Kidney (tissue), 22 donors: ENCODE measurements at places on chromosomes 12 and 14.

DNA sequence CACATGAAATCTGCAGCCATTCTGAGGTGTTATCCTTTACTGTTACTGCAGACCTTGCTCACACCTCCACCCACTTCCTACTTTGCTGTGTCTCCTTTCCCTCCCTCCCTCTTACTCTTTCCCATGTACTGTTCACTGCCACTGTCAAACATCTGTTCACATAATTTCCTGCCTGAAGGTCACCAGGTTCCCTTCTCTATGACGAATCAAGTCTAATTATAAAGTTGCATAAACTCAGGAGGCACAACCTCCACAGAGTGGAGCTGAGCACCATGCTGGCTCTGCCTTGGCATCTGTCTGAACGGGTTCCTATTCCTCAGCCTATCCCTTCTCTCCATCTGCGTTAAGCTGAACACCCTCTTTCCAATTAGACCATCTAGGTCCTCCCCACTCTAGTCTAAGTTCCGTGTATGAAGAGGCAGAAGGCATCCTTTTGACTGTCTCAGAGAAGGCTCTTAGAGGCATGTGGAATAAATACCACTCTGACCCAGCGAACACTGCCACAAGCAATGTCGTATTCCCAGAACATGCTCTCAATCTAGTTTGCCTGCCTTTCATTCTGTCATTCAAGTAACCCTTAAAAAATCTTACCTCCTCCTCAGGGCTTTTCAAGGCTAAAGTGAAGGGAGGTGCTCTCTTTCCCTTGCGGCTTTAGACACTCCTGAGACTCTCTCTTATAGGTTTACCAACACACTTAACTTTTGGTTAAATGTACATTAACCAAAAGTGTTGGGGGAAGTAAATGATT is 48.7 kb downstream of the ACADS start:
- H3K36me3 ChIP-seq: peaks cover 5% of the 10 kb centered on the region
- no peak overlapping the region for H3K27ac ChIP-seq
- no peak overlapping the region for H3K4me3 ChIP-seq
- no peak for DNase-seq
- peaks cover 2% of the 10 kb centered on the region for H3K4me1 ChIP-seq

- no peak for DNase-seq
- H3K4me1 ChIP-seq: no peaks in the 10 kb centered on the region
- H3K27me3 ChIP-seq: no peaks in the 10 kb centered on the region
- H3K36me3 ChIP-seq: no peaks in the 10 kb centered on the region
- H3K27ac ChIP-seq: no peak overlapping the region
Measured at GRCh38 chr14:67141146-67141900, 47.9 kb upstream of the GARIN2 start.

DNA sequence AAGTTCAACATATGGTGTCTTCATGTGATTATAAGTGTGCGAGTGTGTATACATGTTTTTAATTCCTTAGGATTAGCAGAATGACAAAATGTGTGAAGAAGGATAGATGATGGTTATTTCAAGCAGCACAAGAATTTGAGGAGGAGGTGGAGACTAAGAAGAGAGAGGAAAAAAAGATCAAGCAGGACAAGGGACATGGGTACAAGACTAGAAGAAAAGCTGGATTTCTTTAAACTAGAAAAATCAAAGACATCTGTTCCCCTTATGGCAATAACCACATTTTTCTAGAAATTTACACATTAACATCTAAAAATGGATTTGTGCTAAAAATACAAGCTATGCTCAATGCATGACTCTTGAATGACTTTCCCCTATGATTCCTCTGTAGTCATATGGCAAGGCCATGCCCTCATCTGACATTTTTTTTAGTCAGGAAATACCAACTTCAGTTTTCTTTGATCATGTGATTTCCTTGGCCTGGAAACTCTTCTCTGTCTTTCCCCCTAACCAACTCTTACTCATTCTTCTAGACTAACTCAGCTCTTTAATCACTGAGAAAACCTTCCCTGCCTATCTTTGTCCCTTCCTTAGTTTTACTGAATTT is 435.8 kb downstream of the NRXN3 start:
- no peak overlapping the region for H3K4me3 ChIP-seq
- no peak overlapping the region for H3K27ac ChIP-seq
- DNase-seq: no peak
- no peaks in the 10 kb centered on the region for H3K36me3 ChIP-seq

DNA sequence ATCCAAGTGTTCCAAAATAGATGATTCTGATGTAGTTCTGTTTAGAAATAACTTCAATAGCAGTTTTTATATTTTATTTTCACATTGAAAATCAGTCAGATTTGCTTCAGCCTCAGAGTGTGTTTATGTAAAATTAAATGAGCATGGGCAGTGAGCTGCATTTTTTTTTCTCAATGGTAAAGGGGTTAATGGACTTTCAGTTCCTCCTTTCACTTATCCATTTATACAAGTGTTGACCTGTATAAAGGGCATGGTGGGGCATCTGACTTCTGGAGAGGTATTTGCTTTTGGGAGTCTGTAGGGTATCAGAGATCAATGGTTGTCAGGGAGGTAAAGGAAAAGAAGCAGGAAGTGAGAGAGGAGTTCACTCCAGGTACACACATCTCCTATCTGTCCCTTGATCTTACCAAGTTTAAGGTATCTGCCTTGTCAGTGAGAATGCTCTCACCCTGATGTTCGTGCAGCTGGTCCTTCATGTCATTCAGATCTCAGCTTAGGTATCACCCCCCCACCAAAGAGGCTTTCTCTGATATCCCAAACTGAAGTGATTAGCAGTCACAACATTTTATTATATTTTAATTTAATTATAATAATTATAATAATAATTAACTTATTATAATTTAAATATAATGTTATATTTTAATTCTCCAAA is 181.6 kb upstream of the LMNTD1 start:
- H3K27me3 ChIP-seq: no peaks in the 10 kb centered on the region
- no peaks in the 10 kb centered on the region for H3K36me3 ChIP-seq
- no peak overlapping the region for H3K27ac ChIP-seq
- no peak overlapping the region for H3K4me3 ChIP-seq
- no peak for DNase-seq
- H3K4me1 ChIP-seq: no peaks in the 10 kb centered on the region

DNA sequence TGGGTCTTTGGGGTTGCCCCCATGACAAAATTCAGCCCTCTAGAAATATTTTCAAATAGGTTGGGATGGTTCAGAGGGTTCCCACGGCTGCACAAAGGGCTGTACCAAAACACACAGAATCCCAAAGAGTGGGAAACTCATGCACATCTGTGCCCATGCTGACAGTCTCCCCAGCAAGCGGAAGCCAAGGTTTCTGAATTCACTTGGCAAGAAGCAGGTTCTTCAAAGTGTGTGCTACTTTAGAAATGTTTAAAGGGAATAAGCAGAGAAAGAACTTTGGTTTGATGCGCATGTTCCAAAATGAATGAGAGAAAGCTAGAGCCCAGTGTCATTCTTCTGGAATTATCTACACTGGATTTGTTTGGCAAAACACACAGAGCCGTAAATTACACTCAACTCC is 46.7 kb downstream of the FOXN3 start:
- no peak for DNase-seq
- no peaks in the 10 kb centered on the region for H3K27me3 ChIP-seq
- H3K27ac ChIP-seq: no peak overlapping the region
- H3K4me3 ChIP-seq: no peak overlapping the region

DNA sequence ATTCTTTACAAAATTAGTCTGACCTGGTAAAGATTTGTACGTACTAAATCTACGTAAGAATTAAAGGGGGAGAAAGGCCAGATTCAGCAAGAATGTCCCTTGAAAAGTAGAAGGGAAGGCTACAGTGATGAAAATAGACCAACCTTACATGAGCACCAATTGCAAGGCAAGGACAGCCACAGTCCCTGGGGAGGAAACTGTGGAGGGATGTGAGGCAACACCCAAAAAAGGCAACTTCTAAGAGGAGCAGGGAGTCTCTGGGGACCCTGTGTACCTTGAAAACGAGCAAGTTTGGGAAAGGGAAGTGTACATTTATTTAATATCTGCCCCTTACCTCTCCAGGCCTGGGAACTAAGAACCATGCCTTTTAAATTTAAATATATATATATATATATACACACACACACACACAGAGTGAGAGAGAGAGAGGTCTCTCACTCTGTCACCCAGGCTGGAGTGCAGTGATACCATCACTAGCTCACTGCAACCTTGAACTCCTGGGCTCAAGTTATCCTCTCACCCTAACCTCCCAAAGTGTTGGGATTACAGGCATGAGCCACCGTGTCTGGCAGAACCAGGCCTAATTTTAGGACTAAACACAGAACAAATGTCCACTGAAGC is 56.4 kb downstream of the TMCC3 start:
- H3K36me3 ChIP-seq: no peaks in the 10 kb centered on the region
- H3K4me3 ChIP-seq: no peak overlapping the region
- H3K4me1 ChIP-seq: no peaks in the 10 kb centered on the region

DNA sequence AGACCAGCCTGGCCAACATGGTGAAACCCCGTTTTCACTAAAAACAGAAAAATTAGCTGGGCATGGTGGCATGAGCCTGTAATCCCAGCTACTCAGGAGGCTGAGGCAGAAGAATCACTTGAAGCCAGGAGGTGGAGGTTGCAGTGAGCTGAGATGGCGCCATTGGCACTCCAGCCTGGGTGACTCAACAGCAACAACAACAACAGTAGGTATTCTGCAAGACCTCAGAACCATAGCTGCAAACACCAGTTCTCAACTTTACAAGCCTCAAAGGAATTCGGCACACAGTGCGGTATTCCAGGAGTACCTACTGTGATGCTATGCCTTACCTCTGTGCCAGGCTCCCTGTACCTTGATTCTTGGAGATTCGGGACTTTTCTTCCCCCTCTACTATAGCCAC is 15.8 kb downstream of the FOXN3 start:
- no peaks in the 10 kb centered on the region for H3K4me1 ChIP-seq
- no peak overlapping the region for H3K27ac ChIP-seq
- no peaks in the 10 kb centered on the region for H3K27me3 ChIP-seq
- no peak for DNase-seq

GRCh38 chr14:101889366-101889765 is 75.0 kb upstream of the DYNC1H1 start:
- no peak for DNase-seq
- no peak overlapping the region for H3K27ac ChIP-seq
- H3K27me3 ChIP-seq: no peaks in the 10 kb centered on the region
- peaks cover 3% of the 10 kb centered on the region for H3K36me3 ChIP-seq
- H3K4me3 ChIP-seq: no peak overlapping the region
- H3K4me1 ChIP-seq: no peaks in the 10 kb centered on the region

GRCh38 chr12:109518820-109519665 is 41.6 kb downstream of the UBE3B start:
- peaks cover 52% of the 10 kb centered on the region for H3K36me3 ChIP-seq
- no peak overlapping the region for H3K4me3 ChIP-seq
- DNase-seq: peak; percentile 71

GRCh38 chr12:108857158-108857407 is 300 bp downstream of the SSH1 start:
- peak overlapping the region; percentile 100 for H3K4me3 ChIP-seq
- peak overlapping the region; percentile 98 for H3K27ac ChIP-seq
- H3K27me3 ChIP-seq: no peaks in the 10 kb centered on the region
- H3K4me1 ChIP-seq: peaks cover 27% of the 10 kb centered on the region
- DNase-seq: no peak

DNA sequence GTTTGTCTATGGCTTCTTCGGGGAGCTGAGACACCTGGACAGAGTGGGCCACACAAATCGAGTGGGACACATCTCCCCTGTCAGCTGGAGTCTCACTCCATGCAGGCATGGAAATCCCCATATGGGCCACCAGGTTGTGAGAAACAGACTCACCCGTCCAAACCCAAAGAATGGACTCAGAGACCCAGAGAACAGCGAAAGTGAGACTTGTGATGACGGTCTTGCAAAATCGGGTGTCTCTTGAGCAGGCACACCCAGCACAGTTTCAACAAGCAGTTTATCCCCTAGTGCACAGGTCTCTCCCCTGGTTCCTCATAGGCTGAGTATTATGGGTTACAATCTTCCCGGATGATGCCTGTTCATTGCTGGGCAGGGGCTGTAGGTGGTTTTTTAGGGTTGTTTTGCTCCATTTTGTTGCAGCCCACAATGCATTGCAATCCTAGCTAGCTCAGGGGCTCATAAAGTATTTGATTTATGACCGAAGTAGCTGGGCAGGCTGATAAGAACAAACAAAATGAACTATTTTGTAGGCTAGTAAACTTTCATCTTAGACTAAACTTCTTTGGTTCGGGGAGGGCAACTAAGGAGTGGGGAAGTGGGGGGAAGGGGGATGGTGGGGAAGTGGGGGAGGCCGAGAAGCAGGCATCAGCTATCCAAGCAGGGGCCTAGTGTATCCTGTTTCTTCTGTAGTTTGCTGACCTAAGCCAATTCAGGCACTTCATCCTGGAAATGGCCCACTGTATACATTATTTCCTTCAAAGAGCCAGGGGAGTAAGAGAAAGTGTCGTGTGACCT is 45.3 kb downstream of the IQSEC3 start:
- H3K4me3 ChIP-seq: no peak overlapping the region
- H3K27me3 ChIP-seq: no peaks in the 10 kb centered on the region
- no peak overlapping the region for H3K27ac ChIP-seq
- no peaks in the 10 kb centered on the region for H3K36me3 ChIP-seq

- no peak overlapping the region for H3K27ac ChIP-seq
- H3K4me3 ChIP-seq: no peak overlapping the region
- no peaks in the 10 kb centered on the region for H3K27me3 ChIP-seq
- H3K36me3 ChIP-seq: no peaks in the 10 kb centered on the region
Measured at GRCh38 chr14:72462056-72462455, 431.8 kb downstream of the DPF3 start.

DNA sequence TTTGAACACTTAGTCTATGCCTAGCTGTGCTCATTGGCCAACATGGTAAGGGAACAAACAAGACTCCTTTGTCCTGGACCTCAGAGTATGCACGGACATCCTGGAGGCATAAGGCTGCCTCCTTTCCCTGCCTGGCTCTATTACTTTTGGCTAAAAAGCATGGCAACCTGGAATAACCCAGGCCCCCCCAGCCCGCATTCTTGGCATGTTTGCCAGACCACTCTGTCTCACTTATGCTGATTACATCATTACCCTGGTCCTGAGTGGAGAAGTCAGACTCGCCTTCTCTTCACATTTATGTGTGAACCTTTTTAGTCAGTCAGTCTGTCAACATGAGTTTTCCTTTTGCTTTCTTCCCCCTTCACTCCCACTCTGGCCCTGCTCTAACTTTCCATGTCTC is 58.0 kb upstream of the ELK3 start:
- H3K27ac ChIP-seq: no peak overlapping the region
- H3K36me3 ChIP-seq: no peaks in the 10 kb centered on the region
- no peak for DNase-seq
- no peaks in the 10 kb centered on the region for H3K27me3 ChIP-seq

DNA sequence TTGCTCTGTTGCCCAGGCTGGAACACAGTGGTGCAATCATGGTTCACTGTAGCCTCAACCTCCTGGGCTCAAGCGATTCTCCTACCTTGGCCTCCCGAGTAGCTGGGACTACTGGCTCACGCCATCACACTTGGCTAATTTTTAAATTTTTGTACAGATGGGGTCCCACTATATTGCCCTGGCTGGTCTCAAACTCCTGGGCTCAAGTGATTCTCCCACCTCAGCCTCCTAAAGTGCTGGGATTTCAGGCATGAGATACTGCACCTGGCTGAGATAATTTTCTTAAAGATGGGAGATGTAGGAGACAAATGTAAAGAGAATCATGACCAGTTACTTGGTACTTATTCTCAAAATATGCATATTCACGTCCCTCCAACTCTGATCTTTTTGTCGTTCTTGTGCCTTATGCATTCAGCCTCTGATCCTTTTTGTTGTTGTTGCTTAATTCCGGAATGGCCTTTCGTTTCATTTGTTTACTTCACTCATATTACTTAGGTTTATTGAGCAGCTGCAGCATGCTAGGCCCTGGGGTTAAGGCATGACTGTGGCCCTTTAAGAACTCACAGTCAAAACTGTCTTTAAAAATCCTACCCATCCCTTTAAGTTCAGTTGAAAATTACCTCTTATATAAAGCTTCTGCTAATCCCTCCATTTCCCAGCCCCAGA is 8.9 kb downstream of the RBMS2 start:
- no peak overlapping the region for H3K4me3 ChIP-seq
- H3K4me1 ChIP-seq: peaks cover 5% of the 10 kb centered on the region
- DNase-seq: no peak
- no peak overlapping the region for H3K27ac ChIP-seq
- H3K27me3 ChIP-seq: no peaks in the 10 kb centered on the region
